Substantia nigra (tissue), 51 donors: ENCODE measurements at places on chromosomes 11 and 22.
A peak's percentile ranks its signal among the peaks of the same experiment; 100 is the strongest.

GRCh38 chr11:20131788-20132666 is 28.2 kb downstream of the DBX1 start:
- peak; percentile 21 for DNase-seq

DNA sequence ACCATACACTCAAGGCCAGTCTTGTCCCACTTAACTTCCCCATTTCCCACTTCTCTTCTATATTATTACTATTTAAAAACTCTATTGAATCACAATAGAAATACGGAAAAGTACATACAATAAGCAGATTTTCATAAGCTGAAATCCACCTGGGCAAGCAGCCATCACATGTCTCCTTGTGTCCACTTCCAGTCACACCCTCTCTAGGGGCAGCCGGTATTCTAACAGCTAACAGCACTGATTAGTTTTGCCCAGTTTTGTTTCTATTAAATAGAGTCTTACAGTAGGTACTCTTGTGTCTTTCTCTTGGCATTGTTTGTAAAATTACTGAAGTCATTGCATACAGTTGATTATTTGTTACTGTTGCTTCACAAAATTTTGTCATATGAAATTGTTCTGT is 37.8 kb downstream of the PPP6R3 start:
- no peak for DNase-seq

DNA sequence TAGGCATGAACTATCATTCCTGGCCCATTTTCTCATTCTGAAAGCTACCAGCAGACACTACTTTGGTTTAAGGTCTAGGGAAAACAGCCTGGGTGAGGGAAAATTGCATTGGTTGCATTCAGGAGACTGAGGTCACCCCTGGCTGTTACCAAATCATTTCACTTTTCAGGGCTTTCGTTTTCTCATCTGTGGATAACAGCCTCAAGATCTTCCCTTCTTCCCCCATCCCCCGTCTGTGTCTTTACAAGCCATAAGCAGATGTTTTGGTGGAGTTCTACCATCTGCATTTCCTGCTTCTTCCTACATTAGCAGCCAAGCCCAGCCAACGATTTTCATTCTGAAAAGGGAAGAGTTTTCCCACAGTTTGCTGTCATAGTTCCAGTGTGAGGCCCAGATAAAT is 130.4 kb downstream of the HIPK3 start:
- no peak for DNase-seq

DNA sequence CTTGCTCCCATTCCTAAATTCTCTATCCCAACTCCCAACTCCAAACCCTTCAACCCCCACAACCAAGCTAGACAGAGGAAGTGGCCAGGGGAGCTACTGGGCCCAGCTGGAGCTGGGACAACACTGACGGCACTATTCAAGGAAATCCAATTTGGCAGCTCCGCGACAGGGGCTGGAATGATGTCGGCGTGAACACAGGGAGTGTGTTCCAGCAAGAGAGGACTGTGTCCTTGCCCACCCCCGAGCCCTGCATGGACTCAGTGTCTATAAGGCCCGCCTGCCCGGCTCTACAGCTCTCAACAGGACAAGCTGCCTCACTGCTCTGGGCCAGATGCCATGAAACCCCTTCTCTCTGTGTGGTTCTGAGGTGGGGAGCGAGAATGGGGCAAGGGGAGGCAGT is 11.3 kb downstream of the PCSK7 start:
- DNase-seq: peak; percentile 47

DNA sequence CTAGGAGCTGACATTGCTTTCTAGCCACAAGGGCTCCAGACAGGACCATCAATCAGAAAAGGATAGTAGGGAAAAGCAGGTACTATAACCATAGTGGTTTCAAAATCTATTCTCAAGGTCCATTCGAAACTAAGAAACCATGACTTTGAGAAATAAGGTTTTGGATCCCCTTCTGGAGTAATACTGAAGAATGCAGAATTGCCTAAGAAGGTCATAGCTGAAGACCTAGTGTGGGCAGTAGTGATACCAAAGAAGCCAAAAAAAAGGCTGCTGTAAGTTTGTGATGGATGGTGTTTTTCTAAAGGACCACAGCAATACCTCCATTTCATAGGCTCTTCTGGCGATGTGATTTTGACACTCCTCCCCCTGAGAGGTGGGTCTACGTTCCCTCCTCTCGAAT is 163.1 kb downstream of the MAML2 start:
- DNase-seq: no peak

DNA sequence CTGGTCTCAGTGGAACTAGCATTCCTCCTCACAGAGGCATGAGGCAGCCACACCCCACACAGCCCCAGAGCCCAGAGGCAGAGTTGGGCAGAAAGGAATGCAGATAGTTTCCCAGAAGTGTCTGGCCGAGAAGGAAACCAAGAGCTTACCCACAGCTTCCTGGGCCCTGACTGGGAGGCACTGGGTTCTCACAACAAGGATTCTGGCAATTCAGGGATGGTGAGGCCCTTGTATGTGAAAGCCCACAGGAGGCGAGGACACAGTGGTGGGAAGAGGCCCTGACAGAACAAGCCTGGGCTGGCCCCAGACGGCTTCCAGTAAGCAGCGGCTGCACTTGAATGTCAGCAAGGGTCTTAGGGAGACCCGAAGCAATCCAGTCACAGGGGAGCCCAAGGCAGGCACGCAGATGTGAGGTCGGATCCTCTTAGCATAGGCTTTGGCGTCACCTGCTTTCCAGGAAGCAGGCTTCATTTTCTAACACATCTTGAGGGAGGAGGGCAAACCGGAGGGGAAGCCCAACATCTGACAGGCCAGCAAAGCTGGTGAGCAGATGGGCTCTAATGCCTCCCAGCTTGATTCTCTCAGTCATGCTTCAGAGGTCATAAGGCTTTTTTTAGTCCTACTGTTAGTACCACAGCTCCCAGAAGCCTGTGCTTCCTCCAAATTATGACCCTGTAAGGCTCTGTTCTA is 78.3 kb upstream of the AKIP1 start:
- DNase-seq: no peak
